ENCODE measurements at places on chromosomes 16 and 17. TPM values are rescaled to one million over a fixed set of nuclear protein-coding genes. Genes with fewer than 3 reads are reported as not detected.

RNF167 gene
- 12.2 TPM for total RNA-seq

ACSF2 gene
- total RNA-seq = 40.5 TPM

TNFAIP1 gene
- 26.7 TPM for total RNA-seq

TAF1C gene
- total RNA-seq = 9.3 TPM

GJC1 gene
- total RNA-seq = 7.1 TPM

PLLP gene
- not detected for total RNA-seq

FAM117A gene
- total RNA-seq = 1.8 TPM

KATNIP gene
- total RNA-seq = 18.8 TPM

CDH13 gene
- 61.8 TPM for total RNA-seq

CRISPLD2 gene
- 82.6 TPM for total RNA-seq

IL21R gene
- 4.8 TPM for total RNA-seq

G6PC1 gene
- not detected for total RNA-seq

CNGB1 gene
- total RNA-seq = not detected

ARHGDIG gene
- total RNA-seq = 1.8 TPM

TMEM106A gene
- 1.7 TPM for total RNA-seq

HYDIN gene
- 0.65 TPM for total RNA-seq

ATP5PD gene
- 394 TPM for total RNA-seq

OR2C1 gene
- 0.09 TPM for total RNA-seq

TRPV2 gene
- 36.6 TPM for total RNA-seq

KPNA2 gene
- 37.4 TPM for total RNA-seq

CD300H gene
- total RNA-seq = not detected

NDEL1 gene
- 46.7 TPM for total RNA-seq

RPTOR gene
- 19.8 TPM for total RNA-seq

CLDN9 gene
- not detected for total RNA-seq

SALL1 gene
- 0.18 TPM for total RNA-seq

MYH10 gene
- 159 TPM for total RNA-seq

TBC1D28 gene
- not detected for total RNA-seq

PTRH2 gene
- total RNA-seq = 20.9 TPM

TMEM238L gene
- not detected for total RNA-seq

KRTAP4-6 gene
- not detected for total RNA-seq

AOC2 gene
- 0.28 TPM for total RNA-seq

TBKBP1 gene
- 13.6 TPM for total RNA-seq

SLC38A8 gene
- total RNA-seq = not detected

DHRS13 gene
- total RNA-seq = 6.7 TPM

CDRT15 gene
- not detected for total RNA-seq

KRT12 gene
- not detected for total RNA-seq

GFAP gene
- 0.14 TPM for total RNA-seq

ST6GALNAC1 gene
- not detected for total RNA-seq

AANAT gene
- total RNA-seq = not detected

TPSD1 gene
- not detected for total RNA-seq

ZFP3 gene
- total RNA-seq = 1.3 TPM

DPEP1 gene
- 0.65 TPM for total RNA-seq

EME2 gene
- 10.8 TPM for total RNA-seq

SCARF1 gene
- total RNA-seq = 0.14 TPM

HELZ gene
- total RNA-seq = 44.7 TPM

TPSG1 gene
- not detected for total RNA-seq

XYLT1 gene
- 11.6 TPM for total RNA-seq

HP gene
- not detected for total RNA-seq

LIG3 gene
- total RNA-seq = 28.3 TPM

DRC3 gene
- total RNA-seq = 0.55 TPM

NACA2 gene
- total RNA-seq = not detected

PAFAH1B1 gene
- total RNA-seq = 90.0 TPM

MKS1 gene
- total RNA-seq = 13.2 TPM

PLA2G10 gene
- not detected for total RNA-seq

ITPRIPL2 gene
- total RNA-seq = 30.2 TPM

Data from smooth muscle cell of bladder (primary cell).